AML-193 (cell line): ENCODE measurements at places on chromosomes 4 and X.
A peak's percentile ranks its signal among the peaks of the same experiment; 100 is the strongest.

- DNase-seq, result no peak
Measured at GRCh38 chr4:41420541-41420940, 117.4 kb upstream of the LIMCH1 start.

- no peak for DNase-seq
Measured at GRCh38 chr4:153204247-153204671, at the start of gene TRIM2. Gene TRIM2, plus strand, starts transcription at chr4:153204443. Its CDS starts 88 bp downstream, at chr4:153204531.

- no peak for DNase-seq
Measured at GRCh38 chr4:48470570-48470969, 12.6 kb upstream of the SLC10A4 start.

DNA sequence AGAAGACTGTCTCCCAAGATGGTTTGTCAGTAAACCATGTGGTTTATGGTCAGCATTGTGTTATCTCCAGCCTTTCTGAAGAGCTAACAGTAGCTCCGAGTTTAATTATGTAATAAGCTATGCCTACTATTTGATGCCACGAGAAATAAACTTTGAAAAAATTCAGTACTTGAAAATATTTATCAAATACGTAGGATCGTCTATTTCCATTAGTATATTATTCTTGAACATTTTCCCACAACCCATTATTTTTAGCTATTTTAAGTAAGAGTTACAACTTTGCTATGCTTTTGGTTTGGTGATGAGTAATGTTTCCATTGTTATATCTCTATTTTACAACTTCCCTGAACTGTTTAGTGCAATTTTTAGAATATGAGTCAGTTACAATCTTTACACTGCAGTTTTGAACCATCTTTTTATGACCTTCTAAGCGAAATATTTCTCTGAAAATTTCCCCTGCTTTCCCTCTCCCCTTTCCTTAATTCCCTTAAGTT, 44.5 kb upstream of the TRIM2 start:
- DNase-seq, result no peak

- DNase-seq, result no peak
Measured at GRCh38 chr4:118848901-118849300, 13.0 kb upstream of the SEC24D start.

- peak; percentile 63 for DNase-seq
Measured at GRCh38 chrX:109830704-109831206, 97.7 kb upstream of the ACSL4 start.

- DNase-seq, result no peak
Measured at GRCh38 chr4:146368209-146368608, 153.5 kb downstream of the SLC10A7 start.

GRCh38 chrX:135308345-135308855, 880 bp upstream of the ETDC start:
- DNase-seq, result no peak

GRCh38 chrX:125577479-125577878, 257.8 kb downstream of the TEX13C start:
- DNase-seq, result no peak

GRCh38 chr4:113122066-113122465, 72.6 kb downstream of the ANK2 start:
- peak; percentile 8 for DNase-seq

- DNase-seq, result no peak
Measured at GRCh38 chrX:111896148-111896547, 20.2 kb downstream of the TRPC5OS start.

GRCh38 chr4:86991994-86992393, 57.2 kb downstream of the AFF1 start:
- DNase-seq, result no peak

GRCh38 chr4:176622251-176622948, 170.3 kb downstream of the VEGFC start:
- no peak for DNase-seq
